Bone marrow (tissue), 2 donors: ENCODE measurements at places on chromosomes 4 and X.
A peak's percentile ranks its signal among the peaks of the same experiment; 100 is the strongest.

DNA sequence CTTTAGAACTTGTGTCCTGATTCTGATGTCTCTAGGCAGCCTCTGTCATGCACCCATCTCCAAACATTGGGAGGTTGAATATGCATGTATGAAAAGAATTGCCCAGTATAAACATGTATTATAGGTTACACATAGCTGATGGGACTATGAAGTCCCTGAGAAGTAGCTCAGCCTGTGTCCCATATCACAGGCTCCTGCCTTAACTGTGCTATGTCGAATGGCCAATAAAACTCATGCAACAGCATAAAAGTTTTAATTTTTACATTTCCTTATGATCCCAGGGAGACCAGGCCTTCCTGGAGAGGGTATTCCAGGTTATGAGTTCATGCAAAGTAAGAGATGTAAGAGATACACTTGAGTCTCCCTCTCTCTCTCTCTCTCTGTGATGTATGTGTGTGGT, 217.4 kb downstream of the SHROOM3 start:
- no peak for DNase-seq

- no peak for DNase-seq
These were observed 384.6 kb upstream of the IGFBP7 start for GRCh38 chr4:57494821-57495220.

GRCh38 chr4:156596706-156597329, 374.8 kb downstream of the PDGFC start:
- DNase-seq: no peak

- no peak for DNase-seq
These were observed 18.8 kb upstream of the ATOH1 start for GRCh38 chr4:93809773-93810172.

DNA sequence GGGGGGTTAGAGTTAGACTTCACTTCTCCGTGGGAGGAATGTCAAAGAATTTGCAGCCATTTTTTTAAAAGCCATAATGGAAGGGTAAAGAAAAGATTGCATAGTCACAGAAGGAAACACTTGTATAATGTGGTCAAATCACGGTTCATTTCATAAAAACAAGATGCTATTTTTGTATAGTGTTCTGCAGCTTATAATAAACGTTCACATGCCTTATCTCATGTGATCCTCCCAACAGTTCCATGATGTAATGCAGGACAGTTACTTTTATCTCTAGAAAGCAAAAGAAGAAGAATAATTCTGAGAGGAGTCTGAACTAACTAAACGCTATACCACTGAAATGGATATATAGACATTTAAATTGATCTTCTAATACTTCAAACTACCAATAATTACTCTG, 71.3 kb upstream of the CAMK2D start:
- DNase-seq: no peak

GRCh38 chrX:100874325-100874724, at the start of gene NOX1:
TSS of gene NOX1 (minus strand) at chrX:100874359. CDS start at chrX:100874139, 220 bp downstream.
- DNase-seq: no peak

- DNase-seq: no peak
These were observed 126.4 kb downstream of the HMX1 start for GRCh38 chr4:8745005-8745790.

GRCh38 chr4:15343581-15343980, 84.3 kb upstream of the C1QTNF7 start:
- no peak for DNase-seq

DNA sequence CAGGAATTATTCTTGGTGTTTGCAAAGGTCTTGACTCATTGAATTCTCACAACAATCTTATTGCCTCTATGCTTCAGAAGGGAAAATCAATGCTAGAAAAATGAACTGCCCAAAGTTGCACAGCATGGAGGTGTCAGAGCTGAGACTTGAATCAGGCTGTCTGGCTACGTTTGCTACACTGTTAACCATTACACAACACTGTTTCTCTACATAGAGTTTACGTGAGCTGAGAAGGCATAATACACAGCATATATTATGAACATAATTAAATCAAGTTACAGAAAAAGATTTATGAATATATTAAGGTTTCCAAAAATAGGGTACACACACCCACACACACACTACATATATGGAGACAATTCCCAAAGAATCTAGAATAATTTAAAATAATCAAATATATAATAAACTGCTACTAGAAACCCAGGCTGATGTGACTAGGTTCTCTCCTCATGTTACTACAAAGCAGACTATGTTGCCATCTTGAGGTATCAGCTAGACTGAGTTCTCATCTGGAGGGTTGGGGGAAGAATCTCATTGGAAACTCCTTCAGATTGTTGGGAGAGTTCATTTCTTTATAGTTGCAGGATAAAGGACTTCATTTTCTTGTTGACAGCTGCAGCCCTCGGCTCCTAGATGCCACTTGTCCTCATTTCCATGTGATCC, 1270.5 kb downstream of the ARAP2 start:
- no peak for DNase-seq

DNA sequence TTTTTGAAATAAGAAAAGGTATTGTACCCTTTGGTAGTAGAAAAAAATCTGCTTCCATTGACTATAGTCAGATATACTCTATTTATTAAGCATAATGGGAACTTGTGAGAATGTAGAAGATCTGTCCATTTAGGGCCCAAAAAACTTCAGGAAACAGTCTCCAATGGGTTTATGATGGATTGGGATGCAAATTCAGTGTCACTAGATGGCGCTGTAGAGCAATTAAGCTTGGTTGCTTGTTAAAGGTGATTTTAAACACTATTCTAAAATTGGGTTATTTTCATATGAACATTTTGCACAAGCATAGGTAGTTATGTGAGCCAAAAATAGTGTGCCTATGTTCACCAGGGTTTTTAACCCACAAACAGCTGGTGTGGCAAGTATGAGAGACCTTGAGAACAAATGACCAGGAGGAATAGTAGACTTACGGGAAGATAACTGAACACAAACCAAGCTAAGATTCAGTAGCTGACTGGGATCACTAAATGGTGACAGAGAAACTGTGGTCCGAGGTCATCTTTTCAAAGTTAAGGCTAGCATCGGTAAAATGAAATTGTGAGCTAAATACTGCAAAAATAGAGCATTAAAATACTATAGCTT, 80.3 kb upstream of the LSM6 start:
- no peak for DNase-seq

- no peak for DNase-seq
These were observed 9.2 kb downstream of the SPIN3 start for GRCh38 chrX:56986138-56986537.

- no peak for DNase-seq
These were observed 7.7 kb downstream of the SASH3 start for GRCh38 chrX:129787336-129788055.

DNA sequence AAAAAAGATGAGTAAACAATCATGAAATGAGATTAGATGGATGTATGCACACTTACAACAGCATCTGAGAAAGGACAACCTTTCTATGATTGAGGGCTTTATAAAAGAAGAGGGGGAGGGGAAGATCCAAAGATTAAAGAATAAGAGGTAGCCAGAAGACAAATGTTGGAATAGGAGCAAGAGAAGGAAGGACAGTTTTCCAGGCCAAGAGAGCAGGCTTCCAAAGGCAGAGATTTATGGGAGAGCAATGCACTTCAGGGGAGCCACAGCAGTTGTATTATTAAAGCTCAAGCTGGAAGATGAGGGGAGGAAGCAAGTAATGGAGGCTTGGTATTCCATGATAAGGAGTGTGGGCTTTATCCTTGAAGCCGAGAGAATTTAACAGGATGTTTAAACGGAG, 110.3 kb upstream of the PTPN13 start:
- DNase-seq: no peak

- no peak for DNase-seq
These were observed 49.1 kb upstream of the DYNLT3 start for GRCh38 chrX:37896511-37896890.

DNA sequence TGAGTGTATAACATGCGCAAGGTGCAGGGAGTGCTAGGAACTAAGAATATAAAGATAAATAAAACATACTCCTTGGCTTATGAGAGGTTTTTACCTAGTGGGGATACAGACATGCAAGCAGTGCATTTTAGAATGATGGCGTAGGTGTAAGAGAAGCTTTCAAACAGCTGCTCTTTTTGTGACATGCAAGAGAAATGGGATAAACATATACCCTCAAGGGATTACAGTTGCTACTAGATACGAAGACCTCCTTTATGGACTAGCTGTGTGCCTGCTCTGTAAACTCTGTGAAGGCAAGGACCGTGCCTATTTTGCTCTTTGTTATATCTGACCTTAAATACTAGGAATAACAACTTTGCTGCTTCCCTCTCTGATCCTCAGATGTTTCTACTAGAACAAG, 39.0 kb upstream of the SLITRK4 start:
- DNase-seq: no peak

GRCh38 chr4:48332661-48333060, 8.7 kb upstream of the SLAIN2 start:
- no peak for DNase-seq

- DNase-seq: no peak
These were observed 9.8 kb downstream of the DCAF8L2 start for GRCh38 chrX:27599928-27600327.

- no peak for DNase-seq
These were observed 187.0 kb upstream of the RBPJ start for GRCh38 chr4:26133840-26134239.

DNA sequence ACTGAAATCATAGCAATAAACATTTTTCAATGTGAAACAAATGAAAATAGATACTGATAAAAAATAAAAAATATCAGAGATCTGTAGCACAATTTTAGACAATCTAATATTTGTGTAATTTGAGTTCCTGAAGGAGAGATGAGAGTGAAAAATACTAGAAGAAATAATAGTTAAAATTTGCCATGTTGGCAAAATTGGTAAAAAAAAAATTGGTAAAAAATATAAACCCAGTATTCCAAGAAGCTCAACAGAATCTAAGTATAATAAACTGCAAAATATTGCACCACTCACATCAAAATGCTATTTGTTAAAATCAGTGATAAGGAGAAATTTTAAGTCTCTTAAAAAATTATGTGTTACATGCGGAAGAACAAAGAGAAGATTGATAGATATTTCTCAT, 1680.7 kb downstream of the PCDH7 start:
- no peak for DNase-seq

DNA sequence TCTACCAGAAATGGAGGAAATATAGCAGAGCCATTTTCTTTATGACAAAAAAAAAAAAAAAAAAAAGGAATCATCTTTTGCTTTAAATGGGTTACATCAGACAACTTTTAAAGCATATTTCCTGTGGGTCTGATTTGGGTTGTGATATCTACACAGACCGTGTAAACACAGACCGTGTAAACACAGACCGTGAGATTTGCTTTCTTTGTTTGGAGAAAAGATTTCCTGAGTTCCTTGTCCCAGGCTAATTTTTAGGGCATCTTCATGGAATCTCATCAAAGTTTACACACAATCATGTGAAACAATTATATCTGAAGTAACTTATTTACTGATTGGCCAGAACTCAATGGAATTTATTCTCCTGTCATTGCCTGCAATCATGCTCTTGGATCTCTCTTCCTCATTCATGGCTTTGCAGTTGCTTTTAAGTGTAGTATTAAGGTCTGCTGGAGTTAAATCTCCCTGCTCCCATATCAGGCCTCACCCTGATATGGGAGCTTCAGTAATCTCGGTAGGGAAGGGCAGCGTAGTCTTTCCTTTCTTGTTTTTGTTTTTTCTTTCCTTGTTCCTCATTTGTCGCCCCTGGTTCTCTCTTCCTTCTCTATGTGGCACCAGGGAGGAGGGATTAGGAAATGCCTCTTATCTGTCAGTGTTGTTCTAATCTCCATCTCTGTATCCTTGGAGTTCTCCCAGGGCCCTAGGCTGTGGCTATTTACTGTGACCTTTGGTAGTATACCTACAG, 248.6 kb upstream of the JADE1 start:
- DNase-seq: no peak

- DNase-seq: peak; percentile 47
These were observed at the start of gene ACSL4 for GRCh38 chrX:109732807-109733612. TSS of gene ACSL4 (minus strand) at chrX:109733257. CDS start at chrX:109683363, 49,894 bp downstream.

DNA sequence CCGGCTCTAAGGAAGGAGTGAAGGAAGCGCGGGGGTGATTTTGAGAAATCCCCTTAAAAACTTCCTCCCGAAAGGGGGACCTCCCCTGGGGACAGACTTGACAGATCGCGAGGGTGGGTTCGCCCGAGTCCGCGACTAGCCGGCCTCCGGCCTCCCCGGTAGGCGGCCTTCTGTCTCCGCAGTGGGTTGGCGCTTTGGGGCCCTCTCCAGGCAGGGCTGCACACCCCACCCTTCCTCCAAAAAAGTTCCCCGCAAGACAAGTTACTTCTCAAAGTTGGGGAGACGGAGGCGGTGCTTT, 24.8 kb downstream of the HOPX start:
- peak; percentile 70 for DNase-seq
